Activated CD8-positive, alpha-beta memory T cell treated with anti-CD3 and anti-CD28 coated beads, Interleukin-2, amount 10 ng/mL, durations not matched to agents 7 days and 5 days (primary cell): ENCODE measurements at places on chromosomes 7 and 10. TPM values are rescaled to one million over a fixed set of nuclear protein-coding genes. Genes with fewer than 3 reads are reported as not detected.

The HMX2 gene
- not detected for total RNA-seq

DNA sequence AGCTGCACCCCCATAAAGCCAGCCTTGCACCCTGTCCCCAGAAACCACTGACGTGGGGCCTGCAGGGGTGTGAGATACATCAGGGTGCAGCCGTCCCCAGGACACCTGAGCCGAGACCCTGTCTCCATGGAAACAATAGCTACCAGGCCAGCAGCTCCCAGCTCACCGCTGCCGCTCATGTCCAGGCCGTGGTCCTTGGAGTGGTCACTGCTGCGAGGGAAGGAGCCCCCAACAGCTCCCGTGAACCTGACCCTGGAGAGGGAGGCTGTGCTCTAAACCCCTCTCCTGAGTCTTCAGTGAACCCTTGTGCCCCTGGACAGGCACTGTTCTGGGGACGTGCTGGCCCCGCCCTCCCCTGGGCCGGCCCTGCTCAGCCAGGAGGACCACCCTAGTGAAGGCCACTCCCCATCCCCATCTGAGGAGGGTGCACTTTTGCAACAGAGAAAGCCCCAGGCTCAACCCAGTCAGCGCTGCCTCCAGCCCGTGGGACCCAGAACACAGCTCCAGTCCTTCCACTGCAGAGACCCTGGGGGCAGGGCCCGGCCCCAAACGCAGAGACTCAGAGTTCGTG, 19.6 kb upstream of the INPP5A start:
- no peak overlapping the region for H3K27ac ChIP-seq
- no peak overlapping the region for H3K4me3 ChIP-seq
- no peaks in the 10 kb centered on the region for H3K4me1 ChIP-seq
- no peak for DNase-seq
- H3K27me3 ChIP-seq = no peaks in the 10 kb centered on the region

The DOCK4 gene
- total RNA-seq = 0.64 TPM

DNA sequence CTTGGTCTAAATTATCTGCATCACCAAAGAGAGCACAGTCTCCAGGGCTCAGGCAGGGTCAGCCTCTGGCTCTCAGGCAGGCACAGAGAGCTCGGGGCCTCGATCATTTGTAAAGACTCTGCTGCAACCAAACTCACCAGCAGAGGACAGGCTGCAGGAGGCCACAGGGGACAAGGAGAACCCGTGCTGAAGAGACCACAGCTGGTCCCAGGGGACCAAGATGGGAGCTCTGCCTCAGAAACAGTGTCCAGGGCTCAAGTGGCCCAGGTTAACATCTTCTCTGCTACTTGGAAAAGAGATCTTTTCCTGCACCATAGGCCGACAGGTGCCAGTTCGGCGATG, 543.2 kb downstream of the PTPRN2 start:
- DNase-seq = no peak
- no peak overlapping the region for H3K27ac ChIP-seq
- no peaks in the 10 kb centered on the region for H3K4me1 ChIP-seq
- H3K27me3 ChIP-seq = no peaks in the 10 kb centered on the region
- no peak overlapping the region for H3K4me3 ChIP-seq

DNA sequence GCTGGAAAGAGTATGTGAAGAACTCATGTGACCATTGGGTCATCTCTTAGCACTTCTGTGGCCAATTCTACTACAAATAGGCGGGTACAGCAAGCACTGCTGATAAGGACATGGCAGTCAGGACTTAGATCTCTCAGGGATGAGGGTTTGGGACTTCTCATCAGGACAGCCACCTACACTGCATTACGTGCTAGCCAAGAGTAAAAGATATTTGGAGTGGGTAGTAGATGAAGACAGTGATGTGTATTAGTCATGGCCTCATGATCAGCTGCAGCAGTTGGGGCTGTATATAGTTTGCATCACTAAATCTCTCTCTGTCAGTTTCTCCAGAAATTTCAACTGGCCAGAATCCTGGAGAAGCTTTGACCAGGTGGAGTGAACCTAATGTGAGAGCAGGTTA, 9.2 kb downstream of the TAS2R60 start:
- no peak for DNase-seq
- H3K27ac ChIP-seq = no peak overlapping the region
- H3K4me3 ChIP-seq = no peak overlapping the region
- no peaks in the 10 kb centered on the region for H3K36me3 ChIP-seq
- H3K27me3 ChIP-seq = peaks cover 2% of the 10 kb centered on the region

DNA sequence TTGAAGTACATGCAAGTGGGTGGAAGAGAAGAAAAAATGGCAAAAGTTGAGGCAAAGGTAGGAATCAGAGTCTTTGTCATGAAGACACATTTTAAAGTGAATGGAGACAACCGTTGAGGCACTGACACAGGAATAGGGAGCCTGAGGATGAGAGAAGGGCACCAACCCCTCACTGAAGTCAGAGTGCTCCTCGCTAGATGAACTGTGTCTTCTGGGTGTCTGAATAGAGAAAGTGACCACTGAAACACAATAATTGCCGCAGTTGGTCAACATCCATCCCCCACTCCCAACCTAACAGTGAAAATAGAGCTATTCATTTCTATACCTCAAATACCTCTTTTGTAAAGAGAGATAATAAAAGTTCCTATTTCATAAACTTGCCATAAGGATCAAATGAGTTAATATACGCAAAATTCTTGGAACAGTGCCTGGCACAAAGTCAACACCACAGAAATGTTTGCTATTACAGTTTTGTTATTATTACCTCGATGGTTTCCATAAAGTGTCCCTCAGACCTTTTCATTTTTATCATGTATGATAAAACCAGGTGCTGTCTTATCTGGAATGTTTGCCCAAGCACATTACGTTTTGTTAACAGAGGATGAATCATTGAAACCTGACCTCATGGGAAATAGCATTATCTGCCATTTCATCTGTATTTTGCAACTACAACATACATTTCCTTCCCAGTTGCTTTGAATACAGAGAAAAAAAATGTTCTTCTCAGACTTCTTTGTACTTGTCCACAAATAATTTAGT, 61.8 kb upstream of the SP4 start:
- peak overlapping the region; percentile 0 for H3K4me3 ChIP-seq
- no peaks in the 10 kb centered on the region for H3K27me3 ChIP-seq
- DNase-seq = no peak
- H3K4me1 ChIP-seq = peaks cover 62% of the 10 kb centered on the region
- H3K27ac ChIP-seq = peak overlapping the region; percentile 74

- peaks cover 44% of the 10 kb centered on the region for H3K36me3 ChIP-seq
- H3K27me3 ChIP-seq = no peaks in the 10 kb centered on the region
- peaks cover 23% of the 10 kb centered on the region for H3K4me1 ChIP-seq
- H3K27ac ChIP-seq = no peak overlapping the region
- no peak for DNase-seq
These were observed 21.9 kb downstream of the ERLIN1 start for GRCh38 chr10:100163704-100164621.

- H3K4me3 ChIP-seq = no peak overlapping the region
- DNase-seq = no peak
- H3K4me1 ChIP-seq = peaks cover 2% of the 10 kb centered on the region
- H3K27me3 ChIP-seq = no peaks in the 10 kb centered on the region
These were observed 16.3 kb upstream of the DNAAF5 start for GRCh38 chr7:710161-710560.

DNA sequence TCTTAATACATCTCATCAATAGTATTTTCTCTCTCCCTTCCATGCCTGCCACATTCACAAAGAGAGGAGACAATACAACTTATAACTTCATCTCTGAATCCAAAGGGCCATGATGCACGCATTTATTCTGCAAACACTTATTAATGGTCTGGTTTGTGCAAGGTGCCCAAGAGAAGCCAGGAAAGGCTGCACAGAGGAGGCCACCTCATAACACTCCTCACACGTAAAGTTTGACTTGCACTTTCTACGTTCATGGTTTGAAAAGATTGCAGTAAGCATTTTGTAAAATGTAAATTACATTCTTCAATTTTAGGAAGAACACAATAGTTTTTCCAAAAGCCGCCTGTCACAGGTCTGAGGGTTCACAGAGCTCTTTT, 1.2 kb upstream of the PALS2 start:
- DNase-seq = peak; percentile 46
- H3K27me3 ChIP-seq = peaks cover 47% of the 10 kb centered on the region
- H3K27ac ChIP-seq = peak overlapping the region; percentile 77
- H3K4me1 ChIP-seq = peaks cover 27% of the 10 kb centered on the region
